ENCODE measurements at places on chromosomes 13 and 19. TPM values are rescaled to one million over a fixed set of nuclear protein-coding genes. Genes with fewer than 3 reads are reported as not detected.

Gene MAB21L1
- 0.13 TPM for total RNA-seq

Gene BORA
- 6.3 TPM for total RNA-seq

Gene FXYD3
- total RNA-seq, result not detected

Gene DCT
- not detected for total RNA-seq

Gene ZNF493
- total RNA-seq, result 16.2 TPM

Gene RFX2
- total RNA-seq, result 1.2 TPM

Gene KIR3DL1
- not detected for total RNA-seq

Gene IZUMO2
- total RNA-seq, result not detected

GRCh38 chr13:70473907-70474306, 365.7 kb upstream of the KLHL1 start:
- H3K4me1 ChIP-seq, result no peaks in the 10 kb centered on the region
- H3K27me3 ChIP-seq, result no peaks in the 10 kb centered on the region
- no peak overlapping the region for H3K4me3 ChIP-seq
- H3K27ac ChIP-seq, result no peak overlapping the region
- DNase-seq, result no peak

GRCh38 chr13:51704399-51705313, 99.3 kb downstream of the DHRS12 start:
- no peak overlapping the region for H3K27ac ChIP-seq
- H3K36me3 ChIP-seq, result peaks cover 10% of the 10 kb centered on the region
- H3K4me1 ChIP-seq, result peaks cover 12% of the 10 kb centered on the region
- no peak for DNase-seq
- no peaks in the 10 kb centered on the region for H3K27me3 ChIP-seq

- no peak overlapping the region for H3K27ac ChIP-seq
- no peak for DNase-seq
- no peak overlapping the region for H3K4me3 ChIP-seq
- H3K27me3 ChIP-seq, result peaks cover 5% of the 10 kb centered on the region
- H3K4me1 ChIP-seq, result no peaks in the 10 kb centered on the region
Measured at GRCh38 chr19:15584095-15584494, 30.9 kb upstream of the CYP4F8 start.

- peaks cover 10% of the 10 kb centered on the region for H3K36me3 ChIP-seq
Measured at GRCh38 chr13:109750221-109750775, 36.1 kb downstream of the IRS2 start.

GRCh38 chr19:48798937-48799336, 11.9 kb downstream of the BCAT2 start:
- peaks cover 2% of the 10 kb centered on the region for H3K4me1 ChIP-seq
- H3K36me3 ChIP-seq, result peaks cover 3% of the 10 kb centered on the region
- H3K27ac ChIP-seq, result no peak overlapping the region
- no peak for DNase-seq

- no peak overlapping the region for H3K27ac ChIP-seq
- peaks cover 15% of the 10 kb centered on the region for H3K4me1 ChIP-seq
- H3K36me3 ChIP-seq, result peaks cover 41% of the 10 kb centered on the region
- no peak for DNase-seq
Measured at GRCh38 chr19:53161123-53161522, 2.3 kb upstream of the ZNF347 start.

- peaks cover 6% of the 10 kb centered on the region for H3K27me3 ChIP-seq
- DNase-seq, result no peak
- no peak overlapping the region for H3K4me3 ChIP-seq
- H3K4me1 ChIP-seq, result peaks cover 4% of the 10 kb centered on the region
- H3K27ac ChIP-seq, result no peak overlapping the region
- peaks cover 8% of the 10 kb centered on the region for H3K36me3 ChIP-seq
Measured at GRCh38 chr19:16139752-16140151, 3.7 kb upstream of the HSH2D start.

DNA sequence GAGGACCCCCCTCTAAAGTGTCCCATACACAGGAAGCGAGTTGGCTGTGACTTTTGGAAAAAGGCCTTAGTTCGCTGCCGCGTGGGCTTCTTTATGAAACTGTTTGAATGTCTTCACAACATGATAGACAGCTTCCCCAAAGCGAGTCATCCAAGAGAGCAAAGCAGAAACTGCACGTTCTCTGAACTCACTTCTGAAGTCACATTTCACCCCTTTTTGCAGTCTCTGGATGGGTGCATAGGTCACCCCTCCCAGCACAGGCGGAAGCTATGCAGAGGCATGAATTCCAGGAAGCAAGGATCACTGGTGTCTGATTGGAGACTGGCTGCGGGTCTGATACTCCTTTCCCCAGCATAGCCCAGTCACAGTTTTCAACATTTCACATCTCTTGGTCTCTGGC, 10.6 kb downstream of the GPI start:
- peaks cover 22% of the 10 kb centered on the region for H3K36me3 ChIP-seq
- DNase-seq, result no peak
- H3K27me3 ChIP-seq, result peaks cover 4% of the 10 kb centered on the region

GRCh38 chr13:41811588-41812021, 149.3 kb downstream of the VWA8 start:
- H3K4me3 ChIP-seq, result no peak overlapping the region
- H3K27ac ChIP-seq, result no peak overlapping the region

DNA sequence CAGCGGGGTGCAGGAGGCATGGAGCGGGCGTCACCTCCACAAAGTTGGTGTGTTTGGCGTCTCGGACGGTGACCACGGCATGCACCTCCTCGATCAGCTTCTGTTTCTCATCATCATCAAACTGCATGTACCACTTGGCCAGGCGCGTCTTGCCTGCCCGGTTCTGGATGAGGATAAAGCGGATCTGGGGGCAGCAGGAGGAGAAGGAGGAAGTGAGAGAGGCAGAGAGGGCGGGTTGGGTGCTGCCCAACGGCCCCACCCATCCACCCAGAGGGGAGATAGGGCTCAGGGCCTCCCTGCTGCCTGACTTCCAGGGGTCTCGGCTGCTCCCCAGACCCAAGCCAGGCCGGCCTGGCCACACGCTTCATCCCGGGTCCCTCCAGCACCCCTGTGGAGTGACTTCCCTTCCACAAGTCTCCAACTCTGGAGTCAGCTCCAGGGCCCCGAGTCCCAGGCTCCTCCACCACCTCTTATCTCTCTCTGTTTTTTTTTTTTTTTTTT, 4.6 kb downstream of the AP2S1 start:
- H3K36me3 ChIP-seq, result peaks cover 45% of the 10 kb centered on the region
- DNase-seq, result no peak
- H3K4me1 ChIP-seq, result peaks cover 41% of the 10 kb centered on the region
- peak overlapping the region; percentile 58 for H3K27ac ChIP-seq

DNA sequence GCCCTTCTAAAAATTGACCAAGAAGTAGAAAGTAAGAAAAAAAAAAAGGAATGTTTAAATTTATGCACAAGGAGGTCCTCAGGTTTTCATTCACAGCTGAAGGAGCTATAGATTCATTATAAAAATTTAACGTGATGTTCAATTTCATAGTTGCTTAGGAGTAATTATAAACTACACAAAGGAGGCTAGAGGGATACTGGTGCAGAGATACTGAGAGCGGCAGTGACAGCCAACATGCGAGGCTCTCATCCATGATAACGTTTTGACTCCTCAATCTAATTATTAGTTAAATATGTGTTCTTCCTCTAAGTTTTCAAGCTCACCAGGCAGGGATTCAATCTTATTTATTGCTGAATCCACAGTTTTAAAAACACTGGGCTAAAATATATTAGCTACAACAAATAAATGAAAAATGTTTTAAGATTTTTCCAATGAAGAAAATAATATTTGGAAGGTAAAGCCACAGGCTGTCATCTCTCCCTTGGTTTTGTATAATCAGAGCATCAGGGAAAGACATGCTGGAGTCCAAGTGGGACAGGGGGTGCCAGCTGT, 49.8 kb upstream of the TRPC4 start:
- no peak overlapping the region for H3K27ac ChIP-seq
- no peak for DNase-seq
- no peak overlapping the region for H3K4me3 ChIP-seq
- H3K36me3 ChIP-seq, result peaks cover 6% of the 10 kb centered on the region
- H3K4me1 ChIP-seq, result no peaks in the 10 kb centered on the region

- peaks cover 36% of the 10 kb centered on the region for H3K4me1 ChIP-seq
- no peak overlapping the region for H3K4me3 ChIP-seq
- no peak overlapping the region for H3K27ac ChIP-seq
- no peak for DNase-seq
- peaks cover 9% of the 10 kb centered on the region for H3K27me3 ChIP-seq
- H3K36me3 ChIP-seq, result peaks cover 10% of the 10 kb centered on the region
Measured at GRCh38 chr13:32791545-32792172, 205.4 kb downstream of the PDS5B start.

DNA sequence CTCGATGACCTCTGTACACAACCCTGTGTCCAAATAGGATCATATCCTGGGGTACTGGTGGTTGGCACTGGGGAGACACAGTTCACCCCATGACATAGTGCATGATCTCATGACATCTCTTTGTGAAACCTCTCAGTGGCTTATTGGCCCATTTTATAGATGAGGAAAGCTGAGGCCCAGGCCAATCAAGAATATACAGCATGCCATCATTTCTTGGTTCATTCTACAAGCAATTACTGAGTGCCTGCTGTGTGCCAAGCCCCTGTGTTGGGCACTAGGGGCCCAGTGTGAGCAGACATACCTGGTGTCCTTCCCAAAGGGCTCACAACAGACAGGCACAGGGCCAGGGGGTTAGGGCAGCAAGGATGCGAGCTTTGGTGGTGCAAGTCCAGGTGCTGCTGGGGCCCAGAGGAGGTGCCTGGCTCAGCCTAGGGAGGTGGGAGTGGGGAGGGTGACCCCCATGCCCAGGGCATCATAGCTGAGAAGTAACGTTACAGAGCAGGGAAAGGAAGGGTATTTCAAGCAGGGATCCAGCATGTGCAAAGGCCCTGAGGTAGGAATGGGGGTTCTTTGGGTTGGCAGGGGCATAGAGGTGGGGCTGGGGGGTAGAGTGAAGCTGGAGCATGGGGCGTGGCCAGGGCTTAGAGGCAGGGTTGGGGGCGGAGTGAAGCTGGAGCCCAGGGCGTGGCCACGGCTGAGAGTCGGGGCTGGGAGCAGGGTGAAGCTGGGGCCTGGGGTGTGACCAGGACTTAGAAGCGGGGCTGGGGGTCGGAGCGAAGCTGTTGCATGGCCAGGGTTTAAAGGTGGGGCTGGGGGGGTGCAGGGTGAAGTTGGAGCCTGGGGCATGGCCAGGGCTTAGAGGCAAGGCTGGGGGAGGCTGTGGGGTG, 20.7 kb downstream of the COLGALT1 start:
- H3K27me3 ChIP-seq, result peaks cover 6% of the 10 kb centered on the region
- no peak overlapping the region for H3K27ac ChIP-seq
- H3K4me3 ChIP-seq, result no peak overlapping the region
- H3K4me1 ChIP-seq, result peaks cover 4% of the 10 kb centered on the region

GRCh38 chr19:46715975-46716671, 791 bp downstream of the PRKD2 start:
- H3K27me3 ChIP-seq, result peaks cover 25% of the 10 kb centered on the region
- H3K4me1 ChIP-seq, result peaks cover 24% of the 10 kb centered on the region
- peaks cover 13% of the 10 kb centered on the region for H3K36me3 ChIP-seq
- peak overlapping the region; percentile 98 for H3K27ac ChIP-seq

GRCh38 chr13:99439048-99439447, 62.2 kb upstream of the TM9SF2 start:
- no peaks in the 10 kb centered on the region for H3K36me3 ChIP-seq
- peaks cover 3% of the 10 kb centered on the region for H3K27me3 ChIP-seq
- peaks cover 7% of the 10 kb centered on the region for H3K4me1 ChIP-seq
- DNase-seq, result no peak
- H3K4me3 ChIP-seq, result no peak overlapping the region

- H3K27ac ChIP-seq, result no peak overlapping the region
- peaks cover 24% of the 10 kb centered on the region for H3K36me3 ChIP-seq
- DNase-seq, result no peak
- H3K27me3 ChIP-seq, result peaks cover 14% of the 10 kb centered on the region
- H3K4me1 ChIP-seq, result peaks cover 18% of the 10 kb centered on the region
Measured at GRCh38 chr19:15421136-15421695, 2.4 kb upstream of the AKAP8L start.

DNA sequence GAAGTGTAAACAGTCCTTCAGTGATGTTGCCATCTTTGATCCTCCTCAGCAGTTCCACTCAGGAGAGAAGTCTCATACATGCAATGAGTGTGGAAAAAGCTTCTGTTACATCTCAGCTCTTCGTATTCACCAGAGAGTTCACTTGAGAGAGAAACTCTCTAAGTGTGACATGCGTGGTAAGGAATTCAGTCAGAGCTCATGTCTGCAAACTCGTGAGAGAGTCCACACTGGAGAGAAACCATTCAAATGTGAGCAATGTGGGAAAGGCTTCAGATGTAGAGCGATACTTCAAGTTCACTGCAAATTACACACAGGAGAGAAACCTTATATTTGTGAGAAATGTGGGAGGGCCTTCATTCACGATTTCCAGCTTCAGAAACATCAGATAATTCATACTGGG, 7.7 kb downstream of the ZNF230 start:
- H3K36me3 ChIP-seq, result peaks cover 72% of the 10 kb centered on the region
- H3K4me1 ChIP-seq, result no peaks in the 10 kb centered on the region
- peaks cover 5% of the 10 kb centered on the region for H3K27me3 ChIP-seq
- H3K27ac ChIP-seq, result no peak overlapping the region

DNA sequence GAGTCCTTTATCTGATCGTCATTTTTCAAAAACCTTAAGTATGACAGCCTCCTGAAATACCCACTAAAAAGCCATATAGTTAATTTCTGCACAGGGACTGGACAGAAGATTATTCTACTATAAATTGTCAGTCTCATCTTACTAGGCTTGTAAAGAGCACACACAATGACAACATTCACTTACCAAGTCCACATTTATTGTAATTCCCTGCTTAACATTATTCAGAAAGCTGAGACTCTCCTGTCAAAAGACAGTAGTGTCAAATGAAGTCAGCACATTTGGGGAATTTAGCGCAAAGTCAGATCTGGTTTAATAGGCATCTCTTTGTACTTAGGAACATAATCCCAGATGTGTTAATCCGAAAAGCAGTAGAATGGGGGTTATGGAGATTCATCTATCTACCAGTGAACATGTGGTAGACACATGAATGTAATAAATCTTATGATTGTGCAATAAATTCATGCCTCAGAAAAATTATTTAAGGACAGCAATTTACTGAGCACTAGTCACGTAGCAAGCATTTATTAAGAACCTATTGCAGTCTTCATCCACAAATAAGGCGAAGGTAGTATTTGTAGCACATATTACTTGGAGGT, 224.6 kb upstream of the GPC6 start:
- H3K4me3 ChIP-seq, result no peak overlapping the region
- no peak overlapping the region for H3K27ac ChIP-seq
- no peaks in the 10 kb centered on the region for H3K4me1 ChIP-seq
- H3K36me3 ChIP-seq, result no peaks in the 10 kb centered on the region
- no peaks in the 10 kb centered on the region for H3K27me3 ChIP-seq

GRCh38 chr13:114260814-114261213, 20.6 kb upstream of the UPF3A start:
- H3K36me3 ChIP-seq, result peaks cover 31% of the 10 kb centered on the region
- DNase-seq, result no peak
- H3K27ac ChIP-seq, result no peak overlapping the region
- H3K4me1 ChIP-seq, result peaks cover 4% of the 10 kb centered on the region
- H3K4me3 ChIP-seq, result no peak overlapping the region
